GM12891 (cell line): ENCODE measurements at places on chromosomes 16 and 17.

DNA sequence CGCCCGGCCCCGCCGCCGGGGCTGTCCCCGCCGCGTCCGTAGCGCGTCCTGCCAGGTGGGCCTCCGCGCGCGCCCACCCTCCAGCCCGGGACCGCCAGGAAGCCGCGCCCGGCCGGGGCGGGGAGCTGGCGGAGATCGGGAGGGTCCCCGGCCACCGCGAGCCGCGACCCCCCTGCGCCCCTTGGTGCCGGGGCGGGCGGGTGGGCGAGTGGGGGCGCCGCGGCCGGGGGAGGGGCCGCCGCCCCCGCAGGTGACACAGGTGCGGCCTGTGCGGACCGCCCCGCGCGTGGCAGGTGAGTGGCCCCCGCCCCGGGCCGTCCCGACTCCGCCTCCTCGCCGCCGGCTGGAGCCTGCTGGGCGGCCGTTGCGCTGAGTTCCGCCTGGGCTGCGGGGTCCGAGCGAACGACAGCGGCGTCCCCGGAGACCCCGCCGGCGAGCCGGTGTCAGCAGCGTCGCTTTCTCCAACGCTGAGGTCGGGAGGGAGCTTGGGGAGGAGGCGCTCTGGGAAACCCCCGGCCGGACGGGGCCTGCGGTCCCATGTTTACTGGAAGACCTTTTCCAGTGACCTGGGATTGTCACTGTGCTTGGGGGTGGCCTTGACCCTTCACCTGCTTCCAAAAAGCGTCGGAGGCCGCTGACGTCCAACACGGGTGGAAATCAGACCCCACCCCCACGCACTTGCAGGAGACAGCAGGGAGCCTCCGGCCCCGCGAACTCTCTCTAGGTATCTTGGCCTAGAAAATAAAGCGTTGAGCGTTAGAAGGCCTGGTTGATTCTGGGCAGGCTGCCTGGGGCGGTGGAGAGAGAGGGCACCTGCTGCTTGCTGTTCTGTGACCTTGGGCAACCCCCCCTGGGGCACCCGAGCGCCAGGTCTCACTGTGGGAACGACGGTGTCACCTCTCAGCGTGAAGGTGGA is 542 bp downstream of the KLHL36 start:
- peak; percentile 80 for DNase-seq

DNA sequence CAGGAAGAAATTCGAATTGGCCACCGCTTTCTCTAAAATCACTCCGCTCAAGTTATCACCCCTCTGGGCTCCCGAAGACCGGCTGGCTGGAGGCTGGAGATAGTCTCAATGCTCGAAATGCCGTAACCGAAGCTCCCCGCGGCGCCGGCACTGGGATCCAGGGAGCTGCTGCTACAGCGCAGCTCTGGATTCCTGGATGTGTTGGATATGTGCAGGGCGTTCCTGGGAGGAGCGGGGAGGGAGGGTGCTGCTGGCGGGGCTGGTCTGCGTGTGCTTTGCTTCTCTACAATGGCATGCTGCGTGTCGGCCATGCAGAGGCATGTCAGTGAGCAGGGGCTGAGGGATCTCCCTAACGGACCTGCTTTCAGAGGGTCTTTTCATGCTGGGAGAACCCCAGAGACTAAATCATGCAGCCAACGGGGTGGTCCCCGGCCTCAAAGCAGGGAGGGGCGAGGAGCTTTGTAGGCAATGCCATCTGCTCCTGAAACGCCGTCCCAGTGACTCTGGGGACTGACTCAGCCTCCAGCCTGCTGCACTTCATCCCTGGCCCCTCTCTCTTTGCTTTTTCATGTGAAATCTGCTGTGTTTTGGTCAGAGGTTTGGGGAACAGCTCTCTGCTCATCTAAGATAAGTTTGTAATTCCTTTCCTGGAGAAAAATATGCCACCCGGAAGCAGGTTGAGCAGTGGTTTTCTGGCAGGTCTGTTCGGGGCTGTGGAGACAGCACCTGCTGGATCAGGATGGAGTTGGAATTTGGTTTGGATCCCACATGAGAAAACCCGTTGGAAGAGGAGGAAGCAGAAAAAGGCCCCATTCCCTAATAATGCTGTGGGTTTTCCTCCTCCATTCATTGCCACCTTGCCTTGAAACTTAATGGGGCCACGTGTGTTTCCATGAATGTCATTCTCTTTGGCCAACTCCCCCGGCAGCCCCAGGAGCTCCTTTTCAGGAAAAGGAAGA is 311.4 kb downstream of the SEC14L1 start:
- no peak for DNase-seq

- no peak for DNase-seq
Observed at GRCh38 chr16:74997042-74997491, 1.8 kb upstream of the ZNRF1 start.

- peak; percentile 66 for DNase-seq
Observed at GRCh38 chr16:66961065-66961744, at the start of gene CES3. Gene CES3, plus strand, starts transcription at chr16:66961266. Its CDS starts 42 bp downstream, at chr16:66961308.

DNA sequence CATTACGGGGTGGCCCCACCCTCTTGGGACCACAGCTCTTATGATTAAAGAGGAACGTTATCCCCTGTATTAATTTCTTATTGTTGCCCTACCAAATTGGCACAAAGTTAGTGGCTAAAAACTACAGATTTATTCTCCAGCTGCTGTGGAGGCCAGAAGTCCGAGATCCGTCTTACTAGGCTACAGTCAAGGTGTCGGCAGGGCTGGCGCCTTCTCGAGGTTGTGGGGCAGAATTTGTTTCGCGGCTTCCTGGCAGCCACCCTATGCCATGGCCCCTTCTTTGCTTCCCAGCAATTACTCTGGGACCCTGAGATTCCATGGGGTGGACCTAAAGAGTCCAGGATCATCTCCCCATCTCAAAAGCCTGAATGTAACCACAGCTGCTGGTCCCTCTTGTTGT is 263.4 kb downstream of the CPPED1 start:
- DNase-seq = no peak

DNA sequence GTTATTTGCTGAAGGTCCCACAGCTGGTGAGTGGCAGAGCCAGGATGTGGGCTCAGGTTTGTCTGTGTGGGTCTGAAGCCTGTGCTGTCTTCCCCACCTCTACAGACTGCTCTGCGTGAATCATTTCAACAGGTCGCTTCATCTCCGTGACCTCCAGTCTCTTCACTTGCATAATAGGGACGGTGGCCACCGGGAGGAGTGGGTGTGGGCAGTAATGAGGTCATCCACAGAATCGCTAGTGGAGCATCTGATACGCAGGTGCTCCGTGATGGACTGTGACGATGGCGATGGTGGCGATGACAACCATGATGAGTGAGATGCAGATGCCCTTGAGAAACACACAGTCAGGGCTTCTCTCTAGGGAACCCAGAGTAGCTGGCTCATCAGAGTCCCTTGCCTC is 120.2 kb downstream of the RAP1GAP2 start:
- DNase-seq = no peak

- DNase-seq = peak; percentile 26
Observed at GRCh38 chr16:73289232-73289631, 241.3 kb upstream of the ZFHX3 start.

- no peak for DNase-seq
Observed at GRCh38 chr16:11560701-11561453, 25.8 kb downstream of the LITAF start.

DNA sequence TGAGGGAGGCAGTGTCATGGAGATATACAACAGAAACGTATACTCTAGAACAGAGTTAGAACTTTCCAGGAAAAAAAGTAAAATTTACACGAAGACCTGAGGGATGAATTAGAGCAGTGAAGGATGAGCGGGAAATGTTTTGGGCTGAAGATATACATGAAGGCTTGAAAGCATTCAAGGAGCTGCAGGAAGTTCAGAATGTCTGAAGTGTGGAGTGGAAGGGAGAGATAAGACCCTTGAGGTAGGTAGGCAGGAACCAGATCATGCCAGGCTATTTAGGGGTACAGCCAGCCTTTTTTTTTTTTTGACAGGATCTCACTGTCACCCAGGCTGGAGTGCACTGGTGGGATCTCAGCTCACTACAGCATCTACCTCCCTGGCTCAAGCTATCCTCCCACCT is 3.2 kb upstream of the NLK start:
- DNase-seq = no peak

DNA sequence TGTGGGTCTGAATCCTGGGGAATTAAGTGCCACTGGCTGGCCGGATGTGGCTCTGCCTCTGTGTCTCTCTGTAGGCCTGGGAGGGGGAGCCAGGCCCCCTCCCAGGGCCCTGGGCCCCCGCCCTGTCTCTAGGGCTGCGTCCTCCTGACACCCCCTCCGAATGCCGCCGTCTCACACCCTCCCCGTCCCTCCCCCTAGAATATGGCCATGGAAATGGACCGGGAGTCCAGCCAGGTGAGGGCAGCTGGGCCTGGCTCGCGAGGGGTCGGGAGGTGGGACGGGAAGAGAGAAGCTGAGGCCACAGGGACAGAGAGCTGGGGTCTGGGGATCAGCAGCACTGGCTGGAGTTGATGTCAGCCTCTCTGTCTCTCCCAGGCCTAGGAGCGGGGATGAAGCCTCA is 16.1 kb upstream of the PKMYT1 start:
- no peak for DNase-seq

- no peak for DNase-seq
Observed at GRCh38 chr17:73031472-73031871, 61.0 kb downstream of the SLC39A11 start.

- DNase-seq = no peak
Observed at GRCh38 chr16:49287572-49287971, 5.9 kb upstream of the CBLN1 start.

DNA sequence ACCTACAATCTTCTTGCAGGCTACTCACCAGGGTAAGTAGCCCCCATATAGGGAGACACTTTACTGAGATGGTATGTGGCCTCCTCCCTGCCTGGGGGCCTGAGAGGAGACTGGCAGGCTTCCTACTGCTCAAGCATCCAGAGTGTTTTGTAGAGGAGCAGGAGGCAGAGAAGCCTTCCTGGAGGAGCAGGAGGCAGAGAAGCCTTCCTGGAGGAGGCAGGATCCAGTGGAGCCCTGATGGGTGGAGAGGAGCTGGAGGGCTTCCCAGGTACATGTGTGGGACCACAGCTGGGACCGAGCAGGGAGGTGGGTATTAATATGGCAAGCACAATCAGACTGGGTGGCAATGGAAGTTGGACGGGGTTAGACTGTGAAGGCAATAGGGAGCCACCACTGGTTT is 2.1 kb upstream of the ADGRG5 start:
- no peak for DNase-seq

GRCh38 chr17:76641501-76641900 is 2.1 kb downstream of the ST6GALNAC1 start:
- no peak for DNase-seq

DNA sequence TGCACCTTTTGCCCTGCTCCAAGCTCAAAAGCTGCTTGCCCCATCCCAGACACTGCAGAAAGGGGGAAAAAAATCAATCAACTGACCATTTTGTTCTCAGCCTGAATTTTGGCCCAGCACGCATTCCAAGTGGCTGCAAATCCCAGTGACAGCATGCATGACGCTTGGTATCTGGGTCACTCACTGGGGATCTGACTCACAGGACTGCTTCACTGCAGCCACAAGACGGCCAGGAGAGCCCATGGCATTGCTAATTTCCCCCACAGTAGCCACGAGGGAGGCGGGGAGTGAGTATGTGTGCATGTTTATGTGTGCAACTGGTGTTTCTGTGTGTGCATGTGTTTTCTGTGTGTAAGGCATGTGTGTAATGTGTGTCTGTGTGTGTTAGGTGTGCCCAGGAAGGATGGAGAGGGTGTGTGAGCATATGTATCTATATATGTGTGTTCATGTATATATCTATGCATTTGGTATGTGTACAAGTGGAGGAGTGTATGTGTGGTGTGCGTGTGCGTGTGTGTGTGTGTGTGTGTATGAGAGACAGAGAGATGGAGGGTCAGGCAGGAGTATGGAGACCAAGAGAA is 33.8 kb downstream of the SDK2 start:
- DNase-seq = no peak

- no peak for DNase-seq
Observed at GRCh38 chr16:46882304-46882939, 1.7 kb upstream of the GPT2 start.

DNA sequence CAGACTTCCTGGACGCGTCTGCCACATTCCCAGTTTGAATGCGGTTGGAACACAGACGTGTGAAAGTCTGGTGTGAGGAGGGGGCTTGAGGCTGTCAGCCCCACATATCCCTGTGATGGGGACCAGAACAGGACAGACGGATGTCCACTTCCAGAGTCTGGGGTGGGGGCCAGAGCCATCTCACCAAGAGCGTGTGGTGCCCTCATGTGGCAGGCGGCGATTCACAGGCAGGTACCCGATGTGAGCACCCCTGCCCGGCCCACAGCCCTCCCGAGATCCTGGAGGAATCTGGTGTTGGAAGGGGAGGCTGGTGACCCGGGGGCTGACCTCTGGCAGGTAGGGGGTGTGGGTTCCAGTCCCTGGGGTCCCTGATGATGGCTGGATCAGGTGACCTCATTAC is 51.5 kb downstream of the ENGASE start:
- DNase-seq = no peak

DNA sequence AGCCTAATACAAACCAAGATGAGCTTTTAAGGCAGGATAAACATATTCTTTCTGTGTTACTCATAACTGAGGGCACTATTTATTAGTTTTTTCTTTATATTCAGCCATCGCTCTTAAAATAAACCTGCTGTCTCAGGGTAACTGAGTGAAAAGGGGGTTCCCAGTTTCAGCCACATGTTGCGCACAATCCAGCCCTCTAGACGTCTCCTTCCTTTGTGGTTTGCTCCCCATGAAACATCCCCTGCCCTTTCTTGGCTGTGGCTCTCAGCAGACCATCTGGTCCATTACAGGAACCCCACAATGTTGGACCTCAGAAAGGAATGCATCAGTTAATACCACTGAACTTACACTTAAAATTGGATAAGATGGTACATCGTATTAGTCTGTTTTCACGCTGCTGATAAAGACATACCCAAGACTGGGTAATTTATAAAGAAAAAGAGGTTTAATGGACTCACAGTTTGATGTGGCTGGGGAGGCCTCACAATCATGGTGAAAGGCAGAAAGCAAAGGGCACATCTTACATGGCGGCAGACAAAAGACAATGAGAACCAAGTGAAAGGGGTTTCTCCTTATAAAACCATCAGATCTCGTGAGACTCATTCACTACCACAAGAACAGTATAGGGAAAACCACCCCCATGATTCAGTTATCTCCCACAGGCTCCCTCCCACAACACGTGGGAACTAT is 12.6 kb upstream of the IL21R start:
- DNase-seq = no peak

DNA sequence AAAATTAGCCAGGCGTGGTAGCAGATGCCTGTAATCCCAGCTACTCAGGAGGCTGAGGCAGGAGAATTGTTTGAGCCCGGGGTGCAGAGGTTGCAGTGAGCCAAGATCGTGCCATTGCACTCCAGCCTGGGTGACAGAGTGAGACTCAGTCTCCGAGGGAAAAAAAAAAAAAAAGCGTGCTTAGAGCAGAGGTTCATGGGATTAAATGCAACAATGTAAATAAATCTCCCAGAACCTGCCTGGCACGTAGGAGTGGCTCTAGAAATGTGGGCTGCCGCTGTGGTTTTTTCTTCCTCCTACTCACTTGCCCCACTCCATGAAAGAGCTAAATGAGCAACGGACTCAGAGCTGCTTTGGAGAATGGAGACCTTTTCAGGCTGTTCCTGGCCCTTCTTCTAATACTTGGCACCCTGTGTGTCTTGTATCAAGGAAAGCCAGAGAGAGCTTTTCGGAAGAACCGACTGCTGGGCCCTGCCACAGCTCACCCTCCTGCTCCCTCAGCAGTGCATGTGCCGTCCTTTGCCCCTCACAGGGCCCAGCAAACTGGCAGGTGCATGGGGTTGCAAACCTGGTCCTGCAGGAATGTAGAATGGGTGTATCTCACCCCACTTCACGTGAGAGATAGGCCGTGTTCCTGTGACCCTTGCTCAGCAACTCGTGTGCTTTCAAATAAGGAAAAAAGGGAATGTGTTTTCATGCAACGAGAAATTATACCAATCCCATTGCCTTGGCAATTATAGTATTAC is 52.0 kb downstream of the LDHD start:
- DNase-seq = no peak
